ENCODE measurements at places on chromosomes 3 and 15. TPM values are rescaled to one million over a fixed set of nuclear protein-coding genes. Genes with fewer than 3 reads are reported as not detected.

DNA sequence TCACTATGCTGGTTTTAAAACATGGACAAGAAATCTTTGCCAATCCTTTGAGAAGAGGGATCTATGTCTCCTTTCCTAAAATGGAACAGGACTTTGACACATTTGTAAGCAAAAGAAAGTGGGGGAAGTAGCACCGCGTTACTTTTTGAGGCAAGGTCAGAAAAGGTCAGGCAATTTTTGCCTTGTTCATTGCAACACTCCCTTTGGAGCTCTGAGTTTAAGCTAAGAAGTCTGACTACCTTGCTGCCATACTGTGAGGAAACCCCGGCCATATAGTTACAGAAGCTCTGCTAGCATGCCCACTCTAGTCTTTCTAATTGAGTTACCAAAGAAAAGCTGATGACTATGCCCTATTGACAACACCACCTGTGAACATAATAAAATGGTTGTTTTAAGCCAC, 1.4 kb downstream of the FAM227B start:
- no peak for DNase-seq

DNA sequence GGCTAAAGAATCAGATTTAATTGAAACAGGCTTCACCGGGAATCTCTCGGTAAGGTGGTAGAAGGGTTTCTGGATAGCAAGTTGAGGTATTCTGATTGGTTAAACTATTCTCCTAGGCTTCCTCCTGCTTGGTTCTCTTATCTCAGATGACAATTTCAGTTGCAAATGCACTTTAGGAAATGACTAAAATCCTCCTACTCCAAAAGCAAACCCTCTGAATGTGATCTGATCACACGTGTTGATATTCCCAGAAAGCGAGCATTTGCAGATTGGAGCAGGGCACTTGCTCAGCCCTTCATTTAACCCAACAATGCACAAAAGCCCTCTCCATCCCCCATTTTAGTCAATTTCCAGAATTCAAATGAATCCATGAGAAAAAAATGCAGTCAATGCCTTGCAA, 55.6 kb upstream of the ICE2 start:
- DNase-seq, result no peak

DNA sequence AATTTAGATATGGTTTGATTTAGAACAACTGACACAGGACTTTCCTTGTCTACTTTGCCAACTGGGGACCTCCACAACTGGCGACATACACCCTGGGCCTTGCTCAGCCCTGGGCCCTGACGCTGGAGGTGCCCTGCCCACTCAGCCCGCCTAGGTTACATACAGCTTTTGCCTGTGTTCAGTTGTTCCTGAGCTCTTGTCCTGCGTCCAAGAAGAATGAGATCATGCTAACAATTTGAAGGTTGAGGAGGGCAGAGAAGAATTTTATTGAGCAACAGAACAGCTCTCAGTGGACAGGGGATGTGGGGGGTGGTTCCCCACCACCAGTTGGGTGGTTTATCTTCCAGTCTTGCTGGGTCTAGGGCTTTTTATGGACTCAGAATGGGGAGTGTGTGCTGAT, 67.9 kb downstream of the IQCH start:
- DNase-seq, result no peak

DNA sequence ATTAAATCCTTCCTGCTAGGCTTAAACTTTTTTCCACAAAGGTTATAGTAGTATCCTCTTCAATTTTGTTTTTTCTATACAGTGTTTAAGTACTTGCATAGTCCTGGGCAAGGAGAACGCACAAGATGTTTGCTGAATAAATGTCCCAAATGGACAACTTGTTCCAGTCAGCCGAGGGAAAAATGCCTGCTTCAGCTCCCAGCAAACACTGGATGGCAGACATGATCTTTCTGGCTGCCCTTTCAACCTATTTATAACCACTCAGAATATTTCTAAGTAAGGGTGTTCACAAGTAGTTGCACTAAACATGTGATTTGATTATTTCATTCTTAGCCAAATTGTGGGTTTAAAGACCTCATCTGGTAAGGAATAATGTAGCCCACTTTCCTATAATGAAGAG, 29.8 kb downstream of the GNB4 start:
- peak; percentile 16 for DNase-seq

- DNase-seq, result no peak
Measured at GRCh38 chr15:60763688-60764087, 284.7 kb upstream of the ICE2 start.

The TMEM39A gene
- 35.3 TPM for total RNA-seq

DNA sequence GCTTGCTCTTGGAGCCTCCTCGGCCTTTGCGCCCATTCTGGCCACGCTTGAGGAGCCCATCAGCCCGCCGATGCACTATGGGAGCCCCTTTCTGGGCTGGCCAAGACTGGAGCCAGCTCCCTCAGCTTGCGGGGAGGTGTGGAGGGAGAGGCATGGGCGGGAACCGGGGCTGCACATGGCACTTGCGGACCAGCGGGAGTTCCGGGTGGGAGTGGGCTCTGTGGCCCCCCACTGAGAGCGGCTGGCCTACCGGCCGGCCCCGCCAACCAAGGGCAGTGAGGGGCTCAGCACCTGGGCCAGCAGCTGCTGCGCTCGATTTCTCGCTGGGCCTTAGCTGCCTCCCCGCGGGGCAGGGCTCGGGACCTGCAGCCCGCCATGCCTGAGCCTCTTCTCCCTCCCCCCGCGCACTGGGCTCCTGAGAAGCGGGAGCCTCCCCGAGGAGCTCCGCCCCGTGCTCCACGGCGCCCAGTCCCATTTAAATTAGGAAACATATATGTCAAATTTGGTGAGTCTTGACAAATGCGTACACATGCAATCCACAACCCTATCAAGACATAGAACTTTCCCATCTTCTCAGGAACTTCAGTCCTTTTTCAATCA, 97.6 kb upstream of the CNTN3 start:
- DNase-seq, result no peak

GRCh38 chr3:42149975-42150374, 58.8 kb downstream of the TRAK1 start:
- DNase-seq, result peak; percentile 92

DNA sequence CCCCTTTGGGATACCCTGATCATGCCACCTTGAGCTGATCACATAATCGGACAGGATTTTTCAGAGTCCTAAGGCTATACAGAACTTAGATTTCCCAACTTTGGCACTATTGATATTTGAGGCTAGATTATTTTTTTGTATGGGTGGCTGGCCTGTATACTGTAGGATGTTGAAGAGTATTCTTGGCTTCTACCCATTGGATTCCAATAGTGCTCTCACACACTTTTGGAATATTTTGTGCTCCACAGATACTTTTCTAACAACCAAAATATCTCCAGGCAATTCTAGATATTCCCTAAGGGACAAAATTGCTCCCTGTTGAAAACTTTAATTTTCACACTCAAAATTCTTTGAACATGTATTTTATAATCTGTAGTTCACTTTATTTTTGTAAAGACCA, 125.1 kb downstream of the ABI3BP start:
- no peak for DNase-seq

Measured in mucosa of gallbladder (tissue), 1 donor.